ENCODE measurements at places on chromosomes 2 and 18.

DNA sequence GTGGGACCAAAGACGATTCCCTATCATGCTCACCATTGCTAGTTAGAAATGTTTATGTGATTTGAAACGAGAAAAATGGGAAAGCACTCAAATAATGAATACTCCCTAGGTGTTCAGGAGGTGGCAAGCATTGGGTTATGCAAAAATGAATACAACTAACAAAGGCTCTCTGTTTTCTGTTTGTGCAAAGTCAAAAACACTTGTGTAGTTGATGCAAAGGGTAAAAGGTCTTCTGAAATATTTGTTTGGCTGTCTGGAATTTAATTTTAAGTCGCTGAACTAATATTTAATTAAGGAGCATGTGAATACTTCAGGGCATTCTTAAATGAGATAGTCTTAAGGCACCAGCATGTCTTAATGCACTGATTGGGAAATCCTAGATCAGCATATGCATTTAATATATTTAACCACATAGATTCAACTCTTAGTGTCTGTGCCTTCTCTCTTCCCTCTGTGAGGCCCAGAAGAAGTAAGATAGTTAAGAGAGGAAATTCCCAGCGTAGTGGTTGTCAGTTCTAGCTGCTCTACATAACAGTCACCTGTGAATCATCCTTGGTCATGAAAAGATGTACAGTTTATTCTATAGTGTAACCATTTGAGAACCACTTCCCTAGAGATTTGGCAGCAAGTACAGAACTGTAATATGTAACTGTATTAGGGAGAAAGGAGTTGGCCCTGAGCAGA lies 111.9 kb downstream of the EPC2 start:
- DNase-seq = no peak

DNA sequence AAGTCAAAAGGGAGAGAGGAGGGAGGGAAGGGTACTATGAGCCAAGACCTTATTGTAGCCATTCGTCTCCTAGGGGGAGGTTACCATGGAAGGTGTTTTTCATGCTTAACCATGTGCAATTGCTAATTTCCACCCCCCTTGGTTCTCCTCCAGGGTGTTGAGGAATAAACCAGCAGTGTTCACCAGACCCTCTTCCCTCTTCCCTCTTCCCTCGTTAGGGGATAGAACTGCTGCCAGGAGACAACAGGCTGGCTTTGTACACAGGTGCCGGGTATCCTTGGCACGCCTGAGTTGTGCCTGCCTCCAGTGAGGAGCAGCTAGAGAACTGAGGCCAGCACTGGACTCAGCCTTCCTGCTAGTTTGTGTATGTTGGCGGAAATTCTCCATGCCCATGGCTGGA lies 41.1 kb upstream of the ARL5A start:
- DNase-seq = no peak

- DNase-seq = no peak
Observed at GRCh38 chr18:26036635-26037034, 53.8 kb downstream of the SS18 start.

DNA sequence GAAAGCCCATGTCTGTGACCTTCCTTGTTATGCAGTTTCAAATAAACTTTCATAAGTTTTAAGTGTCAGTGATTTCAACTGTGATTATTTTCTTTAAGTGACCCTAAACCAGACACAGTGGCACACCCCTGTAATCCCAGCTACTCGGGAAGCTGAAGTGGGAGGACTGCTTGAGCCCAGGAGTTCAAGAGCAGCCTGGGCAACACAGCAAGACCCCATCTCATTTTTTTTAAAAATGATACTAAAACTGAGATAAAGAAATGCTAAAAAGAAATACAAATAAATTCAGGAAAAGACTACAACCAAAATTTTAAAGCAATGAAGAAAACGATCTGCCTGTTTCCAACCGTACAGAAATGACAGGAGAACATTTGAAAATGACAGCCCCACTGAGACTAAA lies 54.2 kb downstream of the ROCK2 start:
- no peak for DNase-seq

DNA sequence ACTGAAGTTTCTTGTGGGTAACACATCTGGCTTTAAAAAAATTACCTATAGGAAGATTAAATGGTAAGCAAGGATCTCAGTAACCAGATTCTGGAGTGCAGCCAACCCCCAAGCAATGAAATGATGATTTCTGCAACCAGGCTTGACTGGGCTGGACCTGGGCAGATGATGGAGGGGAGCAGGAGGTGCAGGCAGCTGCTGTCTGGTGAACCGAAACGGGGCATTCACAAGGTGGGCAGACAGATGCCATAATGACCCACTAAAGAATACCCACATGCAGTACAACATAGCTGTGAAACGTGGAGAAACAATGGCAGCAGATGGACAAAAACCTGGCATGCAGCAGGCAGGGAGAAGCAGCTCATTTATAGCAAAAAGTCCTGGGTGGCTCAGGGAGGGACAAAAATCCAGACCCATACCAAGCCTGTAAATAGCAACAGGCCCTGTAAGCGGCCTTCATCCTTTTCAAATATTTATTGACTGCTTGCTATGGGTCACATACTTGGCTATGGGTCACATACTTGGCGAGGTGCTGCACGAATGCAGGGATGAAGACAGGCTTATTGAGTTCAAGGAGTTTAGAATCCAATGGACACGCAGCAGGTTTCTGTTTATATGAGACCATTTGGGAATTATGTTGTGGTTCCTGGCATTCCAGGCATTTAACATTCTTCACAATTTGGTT lies 244.7 kb downstream of the HRH4 start:
- DNase-seq = no peak

- no peak for DNase-seq
Observed at GRCh38 chr2:154375579-154375931, 322.9 kb upstream of the KCNJ3 start.

GRCh38 chr18:51190000-51190399 lies 7.5 kb downstream of the MEX3C start:
- no peak for DNase-seq

GRCh38 chr2:52113338-52113737 lies 1081.4 kb upstream of the NRXN1 start:
- DNase-seq = no peak

DNA sequence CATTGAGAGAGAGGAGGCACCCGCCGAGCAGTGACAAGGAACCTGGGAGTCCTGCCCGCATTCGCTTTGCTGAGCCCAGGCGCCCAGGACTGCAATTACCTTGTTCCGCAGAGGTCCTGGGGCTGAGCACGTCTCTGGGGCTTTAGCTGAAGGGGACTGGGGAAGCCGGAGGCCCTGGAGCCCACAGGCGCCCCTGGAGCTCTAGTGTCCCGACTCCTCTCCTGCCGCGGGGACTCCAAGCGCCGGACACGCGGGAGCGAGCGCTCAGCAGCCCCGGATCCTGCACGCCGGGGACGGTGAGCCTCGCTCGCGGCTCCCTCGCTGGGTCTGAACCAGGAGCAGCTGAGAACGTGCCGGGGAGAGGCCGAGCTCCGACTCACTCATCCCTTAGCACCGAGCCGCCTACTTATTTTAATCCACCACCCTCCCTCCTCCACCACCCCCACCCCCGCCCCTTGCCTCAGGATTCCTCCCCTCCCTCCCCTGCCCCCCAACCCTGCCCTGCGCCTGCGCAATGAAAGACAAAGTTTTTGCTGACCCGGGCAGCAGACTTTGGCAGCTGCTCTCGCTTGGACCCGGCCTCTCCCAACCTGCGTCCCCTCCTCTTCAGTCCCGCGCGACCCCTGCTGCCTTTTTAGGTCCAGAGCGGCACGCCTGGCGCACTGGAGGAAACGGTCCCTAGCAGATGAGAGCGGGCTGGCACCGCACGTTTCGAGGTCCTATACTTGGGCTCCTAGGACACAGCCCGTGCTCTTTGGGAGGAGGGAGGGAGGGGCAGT lies at the start of gene OSR1:
OSR1 (minus strand) TSS at position 382 of the 779 bp plus-strand sequence. CDS start 4,818 bp downstream, outside the sequence.
- DNase-seq = no peak

GRCh38 chr18:69617888-69618287 lies 217.2 kb downstream of the DOK6 start:
- DNase-seq = no peak
